ENCODE measurements at places on chromosomes 1 and 21.

GRCh38 chr21:42121794-42122193 lies 50.7 kb downstream of the UMODL1 start:
- DNase-seq, result no peak

DNA sequence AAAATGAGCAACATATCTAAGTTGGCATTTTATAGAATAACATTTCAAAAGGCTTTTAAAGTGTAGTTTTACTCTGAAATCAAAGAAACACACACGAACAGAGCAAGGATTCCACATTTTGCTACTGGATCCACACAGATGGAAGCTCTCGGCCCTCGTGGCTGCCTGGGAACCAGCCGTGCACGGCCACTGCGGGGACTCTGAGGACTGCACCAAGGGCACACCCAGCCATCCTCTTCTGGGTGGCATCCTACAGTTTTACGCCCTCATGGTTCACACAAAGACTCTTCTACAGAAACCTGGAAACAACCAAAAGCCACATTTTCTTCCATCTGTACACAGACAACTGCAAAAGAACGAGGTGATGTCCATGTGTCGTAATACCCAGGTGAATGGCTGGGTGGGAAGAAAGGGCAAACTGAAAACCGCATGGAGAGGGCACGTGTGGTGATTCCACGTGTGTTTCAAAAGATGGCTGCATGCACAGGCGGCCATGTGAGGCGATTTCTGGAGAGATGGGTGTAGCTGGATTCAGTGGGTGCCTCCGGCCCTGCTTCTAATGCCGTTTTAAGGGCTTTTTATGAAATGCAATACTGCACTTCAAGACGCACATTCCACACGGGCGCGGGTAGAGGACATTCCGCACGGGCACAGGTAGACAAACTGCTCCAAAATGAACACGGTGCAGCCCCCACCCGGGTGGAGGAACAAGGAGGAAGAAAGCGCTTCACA lies 8.1 kb downstream of the POFUT2 start:
- no peak for DNase-seq

DNA sequence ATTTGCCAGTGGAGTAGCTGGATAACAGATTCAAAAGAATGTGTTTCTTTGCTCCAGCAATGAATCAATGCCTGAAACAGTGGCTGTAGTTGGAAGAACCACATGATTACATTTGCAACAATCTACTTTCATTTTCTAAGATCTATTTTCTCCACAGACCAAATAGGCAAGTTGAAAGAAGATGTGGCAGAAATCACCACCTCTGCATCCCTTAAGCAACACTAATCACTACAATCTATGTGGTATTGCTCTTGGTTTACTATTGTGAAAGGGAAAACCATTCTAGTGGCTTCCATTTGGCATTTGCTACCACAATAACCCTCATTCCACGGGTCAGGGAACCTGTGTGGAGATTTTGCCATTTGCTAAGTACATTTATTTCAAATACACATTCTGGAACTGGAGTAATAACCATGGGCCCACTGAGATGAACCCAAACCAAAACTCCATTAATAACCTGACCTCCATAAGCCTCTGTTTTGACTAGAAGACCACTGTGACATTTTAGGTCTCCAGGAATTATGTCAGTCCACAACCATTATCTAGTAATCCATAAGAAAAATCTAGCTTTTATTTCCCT lies 66.3 kb downstream of the C1orf185 start:
- DNase-seq, result no peak

- DNase-seq, result no peak
These were observed 725 bp downstream of the SLC25A33 start for GRCh38 chr1:9539829-9540550.

Data from NT2/D1 (cell line).